ENCODE measurements at places on chromosomes 2 and 18.

- DNase-seq = no peak
Observed at GRCh38 chr2:54864096-54864495, 140.6 kb downstream of the EML6 start.

DNA sequence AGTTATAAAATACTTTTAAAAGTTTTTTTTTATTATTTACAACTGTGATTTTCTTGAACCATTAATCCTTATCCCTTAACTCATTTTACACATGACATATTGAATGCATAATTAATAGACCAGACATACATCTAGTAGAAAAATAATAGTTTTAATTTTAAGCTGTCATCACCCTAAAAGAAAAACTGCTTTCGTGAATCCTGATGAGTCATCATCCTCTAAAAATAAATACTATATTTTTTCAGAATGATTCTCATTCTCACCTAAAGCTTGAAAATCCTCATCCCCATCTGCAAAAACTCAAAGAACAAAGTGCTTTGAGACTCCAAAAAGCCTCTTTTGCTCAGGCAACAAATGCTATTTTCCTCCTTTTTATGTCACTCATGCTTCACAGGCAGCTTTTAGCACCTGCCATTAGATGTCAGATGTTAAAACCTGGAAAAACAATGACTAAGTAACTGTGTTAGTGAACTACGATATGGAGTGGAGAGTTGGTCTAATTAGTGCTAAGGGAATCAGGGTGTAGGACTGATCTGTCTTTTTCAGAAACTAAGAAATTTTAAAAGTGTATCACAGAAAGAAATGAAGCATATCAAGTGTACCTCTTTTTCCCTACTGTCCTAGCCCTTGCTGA, 297.6 kb downstream of the TMX3 start:
- no peak for DNase-seq

DNA sequence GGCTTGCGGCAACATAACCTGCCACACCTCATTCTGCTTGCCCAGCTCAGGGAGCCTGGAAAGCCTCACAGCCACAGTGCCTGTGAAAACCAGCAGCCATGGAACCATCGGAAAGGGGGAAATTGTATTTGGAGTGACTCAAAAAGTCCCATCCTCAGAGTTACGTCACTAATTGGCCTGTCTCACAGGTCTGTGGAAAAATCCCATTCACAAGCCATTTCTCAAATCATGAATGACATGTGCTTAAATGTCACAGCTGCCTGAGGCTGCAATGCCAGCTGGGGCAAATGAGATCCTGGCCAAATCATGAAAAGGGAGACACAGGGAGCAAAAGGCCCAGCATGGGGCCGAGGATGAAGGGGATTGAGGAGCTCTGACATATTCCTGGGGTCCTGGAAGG, 486.9 kb upstream of the RAB6C start:
- no peak for DNase-seq

DNA sequence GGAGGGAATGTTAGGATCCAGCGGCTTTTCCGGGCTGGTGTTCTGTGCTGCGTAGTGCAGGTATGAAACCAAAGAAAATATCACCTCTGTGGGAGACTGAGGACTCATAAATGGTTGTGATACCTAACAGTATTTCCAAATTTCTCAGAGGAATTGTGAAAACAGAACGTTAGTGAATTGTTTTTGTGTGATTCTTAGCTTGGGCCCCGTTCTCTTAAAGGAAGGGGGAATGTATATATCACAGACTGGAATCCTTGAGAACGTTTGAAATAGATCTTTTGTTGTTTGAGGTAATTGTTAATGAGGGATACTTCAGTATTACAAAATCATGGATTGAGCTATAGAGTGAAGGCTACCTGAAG, 834 bp downstream of the ZNF638 start:
- DNase-seq = no peak

DNA sequence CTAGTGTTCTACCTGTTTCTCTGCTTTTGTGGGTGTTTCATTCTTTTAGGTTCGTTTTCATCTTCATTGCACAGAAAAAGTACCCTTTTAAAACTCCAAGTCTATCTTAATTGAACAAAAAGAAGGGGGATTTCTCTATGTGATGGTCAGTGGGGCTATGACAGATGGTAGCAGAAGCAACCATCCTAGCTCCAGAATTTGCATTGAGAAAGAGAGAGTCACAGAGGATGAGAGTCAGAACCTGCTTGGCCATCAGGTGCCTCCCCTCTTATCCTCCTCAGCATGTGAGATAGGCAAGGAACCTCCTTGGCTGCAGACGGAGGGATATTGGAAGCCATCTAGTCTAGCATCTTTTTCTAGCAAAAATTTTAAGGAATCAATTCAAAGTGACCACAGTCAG, 398.0 kb upstream of the DCC start:
- DNase-seq = no peak

DNA sequence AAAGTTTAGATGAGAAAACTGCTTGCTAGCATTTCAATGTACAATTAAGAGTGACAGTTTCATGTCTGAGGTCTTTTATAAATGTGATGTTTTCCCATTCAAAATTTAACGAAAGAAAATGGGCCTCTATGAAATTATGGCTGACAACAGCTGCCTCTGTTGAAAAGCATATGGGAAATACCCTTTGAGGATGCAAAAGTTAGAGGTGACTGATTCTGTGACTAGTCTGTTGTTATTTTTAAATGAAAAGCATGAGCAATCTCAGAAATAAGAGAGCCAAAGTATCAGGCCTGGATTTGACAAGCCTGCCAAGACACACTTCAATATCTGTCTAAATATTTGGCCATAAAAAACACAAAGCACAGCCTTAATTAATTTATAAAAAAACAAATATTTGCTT, 580.8 kb downstream of the ERBB4 start:
- DNase-seq = no peak

- no peak for DNase-seq
Observed at GRCh38 chr2:64720535-64721319, 67.0 kb upstream of the SERTAD2 start.

DNA sequence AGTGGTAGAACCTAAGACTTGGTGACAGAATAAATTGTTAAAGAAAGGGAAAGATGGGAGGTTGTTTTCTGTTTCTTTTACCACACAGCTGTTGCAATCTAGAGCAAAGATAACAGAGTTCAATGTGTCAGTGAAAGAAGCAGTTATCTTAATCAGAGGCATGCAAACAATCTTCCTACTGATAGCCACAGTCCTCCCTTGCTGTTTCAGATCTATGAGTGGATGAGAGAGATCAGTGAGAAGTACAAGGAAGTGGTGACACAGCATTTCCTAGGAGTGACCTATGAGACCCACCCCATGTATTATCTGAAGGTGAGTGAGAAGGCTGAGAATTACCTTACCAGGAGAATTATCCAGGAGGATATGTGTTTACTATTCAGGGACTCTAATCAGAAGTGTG, 15.9 kb downstream of the CPO start:
- DNase-seq = no peak

DNA sequence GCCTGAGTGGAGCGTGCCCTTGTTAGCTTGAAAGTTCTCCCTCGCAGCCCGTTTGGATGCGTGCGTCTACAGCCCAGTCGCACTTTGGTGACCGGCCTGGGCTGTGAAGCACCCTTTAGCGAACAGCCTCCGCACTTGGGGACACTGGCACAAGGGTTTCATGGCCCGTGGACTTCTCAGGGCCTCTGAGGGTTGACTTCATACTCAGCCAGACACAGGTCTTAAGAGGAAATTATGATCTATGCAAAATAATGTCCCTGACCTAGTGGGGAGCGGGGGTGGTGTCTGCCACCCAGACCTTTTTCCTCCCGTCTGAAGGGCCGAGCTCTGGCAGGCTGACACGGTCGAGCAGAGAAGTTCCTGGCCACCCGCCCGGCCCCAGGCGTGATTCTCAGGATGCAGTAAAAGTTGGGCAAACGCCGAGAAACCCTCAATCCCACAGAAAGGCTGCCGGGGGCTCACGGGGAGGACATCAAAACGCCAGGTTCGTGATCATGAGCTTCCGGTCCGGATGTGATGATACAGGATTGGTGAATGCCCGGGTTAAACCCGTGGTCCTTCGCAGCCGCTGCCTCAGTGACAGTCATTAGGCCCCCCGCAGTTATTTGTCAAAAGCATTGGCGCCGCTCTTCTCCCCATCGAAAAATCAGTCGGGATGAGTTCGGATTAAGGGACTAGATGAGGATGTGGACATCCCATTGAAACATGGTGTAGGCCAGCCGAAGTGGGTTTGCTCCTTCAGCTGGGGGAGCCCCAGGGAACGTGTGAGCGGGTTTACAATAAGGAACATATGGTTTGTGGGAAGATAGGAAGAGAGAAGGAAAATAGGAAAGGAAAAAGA, 3.6 kb upstream of the PAX3 start:
- DNase-seq = no peak

- no peak for DNase-seq
Observed at GRCh38 chr2:178246696-178247095, 52.4 kb downstream of the OSBPL6 start.

- no peak for DNase-seq
Observed at GRCh38 chr2:239684271-239684810, 283.5 kb upstream of the HDAC4 start.

GRCh38 chr2:80141007-80141726, 163.4 kb downstream of the LRRTM1 start:
- no peak for DNase-seq

GRCh38 chr2:24955232-24955631, 16.5 kb downstream of the DNAJC27 start:
- DNase-seq = no peak

- DNase-seq = no peak
Observed at GRCh38 chr18:79952996-79953559, 1.6 kb upstream of the SLC66A2 start.

- DNase-seq = no peak
Observed at GRCh38 chr2:181683518-181684453, 3.5 kb upstream of the NEUROD1 start.

- no peak for DNase-seq
Observed at GRCh38 chr2:64612575-64613195, 41.0 kb downstream of the SERTAD2 start.

DNA sequence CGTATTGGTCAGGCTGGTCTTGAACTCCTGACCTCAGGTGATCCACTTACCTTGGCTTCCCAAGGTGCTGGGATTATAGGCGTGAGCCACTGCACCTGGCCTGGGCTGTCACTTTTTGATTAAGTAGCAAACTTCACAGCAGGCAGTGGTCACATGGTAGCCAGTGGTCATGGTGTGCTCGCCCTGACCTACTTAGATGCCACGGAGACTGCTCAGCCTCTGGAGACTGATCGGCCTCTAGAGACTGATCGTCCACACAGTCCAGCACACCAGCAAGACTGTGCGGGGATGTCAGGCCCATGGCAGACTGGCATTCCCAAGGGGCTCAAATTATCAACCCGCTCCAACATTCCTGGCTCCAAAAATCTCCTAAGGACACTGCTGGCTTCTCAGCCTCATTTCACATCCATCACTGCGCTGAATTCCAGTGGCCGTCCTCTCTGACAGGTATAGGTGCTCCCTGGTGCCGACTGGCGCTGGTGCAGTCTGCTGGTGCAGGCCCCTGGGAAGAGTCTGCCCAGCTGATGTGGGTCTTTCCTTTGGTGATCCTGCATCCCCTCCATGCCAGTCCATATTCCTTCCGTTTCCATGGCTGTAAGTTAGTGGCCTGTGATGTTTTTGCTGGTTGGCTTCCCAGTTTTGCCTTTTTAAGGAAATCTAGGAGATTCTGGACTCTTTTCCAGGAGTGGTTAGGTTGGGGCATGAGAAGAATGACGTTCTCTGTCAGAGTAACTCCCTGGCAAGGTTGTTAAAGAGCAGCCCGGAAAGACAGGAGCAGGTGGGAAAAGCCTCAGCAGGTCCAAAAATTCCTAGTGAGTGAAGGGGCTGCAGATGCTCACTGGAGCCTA, 374.5 kb upstream of the HS6ST1 start:
- no peak for DNase-seq

GRCh38 chr2:70086278-70086837, 919 bp upstream of the PCBP1 start:
- peak; percentile 74 for DNase-seq

GRCh38 chr2:239916205-239917124, 108.7 kb downstream of the NDUFA10 start:
- DNase-seq = no peak

DNA sequence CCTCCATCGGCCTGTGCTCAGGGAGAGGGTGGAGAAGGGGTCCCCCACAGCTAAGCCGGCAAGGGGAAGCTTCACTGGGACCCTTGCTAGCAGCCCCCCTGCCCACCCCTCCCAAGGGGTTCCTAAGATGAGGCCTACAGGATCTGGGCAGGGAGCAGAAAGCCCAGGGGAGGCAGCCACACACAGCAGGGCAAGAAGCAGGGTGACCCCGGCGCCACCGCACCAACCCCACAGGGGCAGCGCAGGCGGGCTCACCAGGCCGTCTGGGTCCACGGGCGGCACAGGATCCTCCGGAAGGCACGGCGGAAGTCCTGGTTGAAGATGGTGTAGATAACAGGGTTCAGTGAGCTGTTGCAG, 1.8 kb downstream of the ADRA2B start:
- DNase-seq = no peak

DNA sequence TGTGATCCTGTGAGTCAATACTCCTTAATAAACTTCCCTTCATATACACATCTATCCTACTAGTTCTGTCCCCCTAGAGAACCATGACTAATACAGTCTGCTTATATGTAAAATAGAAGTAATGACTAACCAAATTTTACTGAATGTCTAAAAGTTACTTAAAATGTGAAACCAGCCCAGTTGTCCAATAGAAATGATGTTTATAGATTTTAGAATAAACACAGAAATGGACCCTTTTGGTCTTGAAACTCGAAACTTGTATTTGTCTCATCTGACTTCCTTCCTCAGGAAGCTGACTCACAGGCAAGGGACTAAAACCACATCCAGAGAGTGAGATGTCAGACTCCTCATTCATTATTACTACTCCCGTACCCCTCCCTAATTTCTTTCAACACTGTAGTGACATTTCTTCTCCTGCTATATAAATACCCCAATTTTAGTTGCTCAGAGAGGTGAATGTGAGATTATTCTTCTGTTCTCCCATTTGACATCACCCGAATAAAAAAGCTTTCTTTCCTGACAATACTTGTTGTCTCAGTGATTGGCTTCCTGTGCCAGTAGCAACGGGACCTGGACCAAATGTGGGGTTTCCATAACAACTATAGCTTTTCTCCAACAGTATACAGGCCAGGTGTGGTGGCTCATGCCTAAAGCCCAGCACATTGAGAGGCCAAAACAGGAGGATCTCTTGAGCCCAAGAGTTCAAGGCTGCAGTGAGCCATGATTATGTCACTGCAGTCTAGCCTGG, 486.0 kb downstream of the ERBB4 start:
- no peak for DNase-seq

DNA sequence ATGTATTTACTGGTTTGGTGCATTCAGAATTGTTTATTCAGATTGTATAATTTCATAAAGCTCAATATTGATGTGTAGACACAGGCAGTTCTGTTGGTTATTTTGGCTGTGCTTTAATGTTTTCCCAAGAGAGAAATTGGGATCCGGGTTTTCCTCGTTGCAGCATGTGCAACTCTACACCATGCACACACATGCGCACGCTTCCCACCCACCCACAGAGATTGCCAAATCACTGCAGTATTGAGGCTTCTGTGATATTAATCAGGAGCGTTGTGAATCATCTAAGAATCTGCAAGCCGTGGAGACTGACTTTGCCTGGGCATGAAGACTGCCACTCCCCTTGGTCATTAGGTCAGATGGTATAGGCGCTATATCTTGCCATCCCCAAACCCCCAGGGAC, 571.5 kb downstream of the SLC4A3 start:
- no peak for DNase-seq

- no peak for DNase-seq
Observed at GRCh38 chr18:66668706-66669105, 64.8 kb upstream of the CDH19 start.

GRCh38 chr2:14960686-14961324, 328.3 kb downstream of the LRATD1 start:
- DNase-seq = no peak

- DNase-seq = no peak
Observed at GRCh38 chr2:119772128-119772527, 12.4 kb downstream of the PTPN4 start.
